ENCODE measurements at places on chromosomes 16 and 17.

- no peak for DNase-seq
Measured at GRCh38 chr16:72917051-72917450, 130.9 kb downstream of the ZFHX3 start.

GRCh38 chr17:46139432-46140210 lies 53.6 kb downstream of the KANSL1 start:
- DNase-seq = no peak

- no peak for DNase-seq
Measured at GRCh38 chr16:70740914-70741782, 55.3 kb upstream of the MTSS2 start.

- DNase-seq = no peak
Measured at GRCh38 chr17:73013816-73014663, 78.4 kb downstream of the SLC39A11 start.

GRCh38 chr16:73365016-73365551 lies 317.2 kb upstream of the ZFHX3 start:
- no peak for DNase-seq

GRCh38 chr16:2478279-2478678 lies 3.4 kb downstream of the TBC1D24 start:
- no peak for DNase-seq

- no peak for DNase-seq
Measured at GRCh38 chr16:104928-105327, 26.9 kb downstream of the MPG start.

GRCh38 chr17:27354051-27354490 lies 60.2 kb downstream of the WSB1 start:
- no peak for DNase-seq

- DNase-seq = no peak
Measured at GRCh38 chr17:16888413-16889087, 83.4 kb downstream of the TNFRSF13B start.

GRCh38 chr16:67326472-67327309 lies at the start of the genes KCTD19 and LRRC36:
Gene KCTD19 (minus strand): TSS chr16:67326741. CDS start chr16:67326707, 34 bp downstream.
Gene LRRC36 (plus strand): TSS chr16:67326815. CDS start chr16:67326863, 48 bp downstream.
- DNase-seq = peak; percentile 73

DNA sequence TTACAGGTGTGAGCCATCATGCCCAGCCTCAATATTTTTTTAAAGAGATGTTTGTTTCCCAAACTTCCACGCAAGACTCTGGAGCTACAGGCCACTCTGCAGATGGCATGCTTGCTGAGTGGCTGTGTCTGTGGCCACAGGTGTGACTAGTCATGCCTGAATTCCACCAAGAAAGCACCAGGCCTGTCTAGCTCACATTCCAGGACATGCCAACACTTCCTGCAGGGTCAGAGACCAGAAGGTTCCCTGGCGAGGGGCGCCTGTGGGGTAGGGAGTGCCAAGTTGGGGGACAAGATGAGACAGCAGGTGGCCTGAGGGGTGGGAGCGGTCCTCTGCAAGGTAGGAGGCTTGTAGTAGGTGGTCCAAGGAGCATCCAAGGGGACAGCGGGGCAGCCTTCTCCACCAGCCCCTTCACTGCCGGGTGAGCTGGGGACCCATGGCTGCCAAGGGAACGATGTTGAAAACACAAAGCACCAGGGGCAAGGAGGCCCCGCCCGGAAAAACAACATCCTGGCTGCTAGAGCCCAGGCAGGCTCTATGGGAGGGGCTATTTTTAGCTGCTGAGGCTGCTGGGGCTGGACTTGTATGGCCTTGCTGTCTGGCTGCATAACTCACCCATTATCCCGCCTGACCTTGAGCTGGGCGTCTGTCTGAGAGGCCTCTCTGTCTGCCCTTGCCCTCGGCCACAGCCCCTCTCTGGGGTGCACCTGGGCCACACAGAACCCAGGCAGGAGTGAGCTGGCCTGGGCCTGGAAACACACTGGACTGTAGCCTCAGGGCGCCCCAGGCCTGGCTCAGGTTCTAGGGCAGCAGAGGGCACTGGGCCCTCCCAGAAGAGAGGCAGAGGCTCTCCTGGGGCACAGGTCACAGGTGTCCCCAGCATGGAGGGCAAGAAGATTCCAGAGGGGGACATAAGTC lies 5.7 kb downstream of the TRIM47 start:
- DNase-seq = no peak

DNA sequence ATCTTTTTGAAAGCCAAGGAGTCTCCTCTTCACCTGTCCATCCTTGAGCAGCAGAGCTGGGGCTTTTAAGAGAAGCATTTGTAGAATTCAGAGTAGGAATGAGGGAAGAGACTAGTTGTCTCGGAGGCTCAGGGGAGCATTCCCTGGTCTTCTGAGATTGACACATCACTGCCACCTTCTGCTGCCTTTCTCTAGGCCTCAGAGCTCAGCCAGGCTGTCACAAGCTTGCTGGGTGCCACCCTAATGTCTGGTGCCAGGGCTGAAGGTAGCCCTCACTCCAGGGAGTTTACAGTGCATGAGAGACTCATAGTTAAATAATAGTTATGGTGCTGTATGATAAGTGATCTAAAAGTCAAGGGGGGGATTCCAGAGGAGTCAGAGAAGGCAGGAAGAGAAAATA lies 39.7 kb downstream of the B9D1 start:
- no peak for DNase-seq

DNA sequence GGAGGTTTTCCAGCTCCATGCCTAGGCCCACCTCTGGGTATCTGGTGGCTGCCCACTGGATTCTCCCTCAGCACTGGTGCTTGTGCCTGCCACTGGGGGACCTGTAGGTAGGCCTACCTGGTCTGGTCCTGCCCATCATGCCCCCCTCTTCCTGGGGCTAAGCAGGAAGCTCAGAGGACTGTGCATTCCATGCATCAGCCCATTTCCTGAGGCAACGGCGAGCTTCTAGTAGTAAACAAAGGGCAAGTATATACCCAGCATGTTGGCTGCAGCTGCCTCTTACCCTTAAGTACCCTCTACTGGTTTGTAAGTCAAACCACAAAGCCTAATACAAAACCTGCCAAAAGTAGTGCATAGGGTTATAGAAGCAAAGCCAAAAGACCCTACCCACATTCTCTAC lies 37.5 kb downstream of the SDR42E1 start:
- no peak for DNase-seq

GRCh38 chr17:48102798-48103715 lies 1.8 kb upstream of the CBX1 start:
- DNase-seq = no peak

DNA sequence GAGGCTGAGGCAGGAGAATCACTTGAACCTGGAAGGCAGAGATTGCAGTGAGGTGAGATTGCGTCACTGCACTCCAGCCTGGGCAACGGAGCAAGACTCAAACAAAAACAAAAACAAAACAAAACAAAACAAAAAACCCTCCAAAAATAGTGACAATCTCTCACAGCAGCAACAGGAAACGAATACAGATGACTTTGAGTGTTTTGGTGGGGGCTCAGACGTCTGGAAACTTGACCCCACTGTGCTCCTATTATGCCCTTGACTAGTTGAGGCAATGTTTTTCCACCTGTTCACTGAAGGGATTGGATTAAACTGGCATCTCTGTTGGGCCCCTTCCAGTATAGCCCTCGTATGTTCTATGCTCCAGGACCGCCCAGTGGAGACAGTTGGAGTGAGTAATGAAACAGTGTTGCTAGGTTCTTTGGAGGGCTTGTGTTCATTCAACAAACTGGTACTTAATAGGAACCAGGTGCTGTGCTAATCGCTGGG lies 167.0 kb downstream of the UTP18 start:
- DNase-seq = no peak

DNA sequence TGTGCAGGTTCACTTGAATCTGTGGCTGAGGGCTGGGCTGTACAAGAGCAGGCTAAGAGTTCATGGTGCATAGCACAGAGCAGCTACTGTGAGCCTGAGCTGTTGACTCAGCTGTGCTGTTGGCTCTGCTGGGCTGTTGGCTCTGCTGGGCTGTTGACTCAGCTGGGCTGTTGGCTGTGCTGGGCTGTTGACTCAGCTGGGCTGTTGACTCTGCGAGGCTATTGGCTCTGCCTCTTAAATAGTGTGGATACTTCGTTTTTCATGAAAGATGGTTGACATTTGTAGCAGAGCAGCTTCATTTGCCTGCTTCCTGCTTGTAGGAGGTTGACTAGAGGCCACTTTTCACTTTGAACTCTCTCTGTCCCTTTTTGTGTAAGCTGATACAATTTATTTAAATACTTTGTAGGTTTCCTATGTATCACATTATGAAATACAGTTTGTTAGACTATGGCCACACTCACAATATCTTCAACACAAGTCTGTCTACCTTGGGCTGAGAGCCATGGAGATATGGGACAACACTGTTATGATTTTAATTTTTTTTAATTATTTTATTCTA lies 40.3 kb upstream of the CCNF start:
- DNase-seq = no peak

DNA sequence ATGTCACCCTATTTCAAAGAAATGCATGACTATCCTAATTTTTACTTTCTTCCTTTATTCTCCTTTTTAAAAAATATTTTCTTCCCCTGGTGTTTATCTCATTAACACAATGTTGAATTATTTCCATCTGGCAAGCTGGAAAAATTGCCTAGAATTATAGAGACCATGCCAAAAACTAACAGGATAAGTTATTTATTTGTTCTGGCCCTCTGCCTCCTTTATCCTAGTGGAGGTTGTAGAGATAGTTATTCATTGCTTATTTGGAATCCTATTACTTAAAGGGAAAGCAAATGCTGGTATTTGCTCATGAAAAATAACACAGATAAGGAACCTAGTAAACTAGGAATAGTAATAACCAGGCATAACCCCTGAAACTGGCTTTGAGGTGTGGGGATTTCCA lies 684.9 kb upstream of the KIF2B start:
- no peak for DNase-seq

DNA sequence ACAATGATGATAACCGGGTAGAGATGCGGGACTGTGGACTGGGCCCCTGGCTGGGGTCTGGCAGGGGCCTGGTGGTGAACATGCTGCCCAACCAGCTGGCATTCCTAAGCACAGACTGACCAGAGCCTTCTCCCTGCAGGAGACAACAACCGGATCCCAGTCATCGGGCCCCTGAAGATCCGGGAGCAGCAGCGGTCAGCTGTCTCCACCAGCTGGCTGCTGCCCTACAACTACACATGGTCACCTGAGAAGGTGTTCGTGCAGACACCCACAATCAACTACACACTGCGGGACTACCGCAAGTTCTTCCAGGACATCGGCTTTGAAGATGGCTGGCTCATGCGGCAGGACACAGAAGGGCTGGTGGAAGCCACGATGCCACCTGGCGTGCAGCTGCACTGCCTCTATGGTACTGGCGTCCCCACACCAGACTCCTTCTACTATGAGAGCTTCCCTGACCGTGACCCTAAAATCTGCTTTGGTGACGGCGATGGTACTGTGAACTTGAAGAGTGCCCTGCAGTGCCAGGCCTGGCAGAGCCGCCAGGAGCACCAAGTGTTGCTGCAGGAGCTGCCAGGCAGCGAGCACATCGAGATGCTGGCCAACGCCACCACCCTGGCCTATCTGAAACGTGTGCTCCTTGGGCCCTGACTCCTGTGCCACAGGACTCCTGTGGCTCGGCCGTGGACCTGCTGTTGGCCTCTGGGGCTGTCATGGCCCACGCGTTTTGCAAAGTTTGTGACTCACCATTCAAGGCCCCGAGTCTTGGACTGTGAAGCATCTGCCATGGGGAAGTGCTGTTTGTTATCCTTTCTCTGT lies 5.1 kb upstream of the SLC7A6 start:
- no peak for DNase-seq

- no peak for DNase-seq
Measured at GRCh38 chr16:82990155-82990554, 363.4 kb downstream of the CDH13 start.

DNA sequence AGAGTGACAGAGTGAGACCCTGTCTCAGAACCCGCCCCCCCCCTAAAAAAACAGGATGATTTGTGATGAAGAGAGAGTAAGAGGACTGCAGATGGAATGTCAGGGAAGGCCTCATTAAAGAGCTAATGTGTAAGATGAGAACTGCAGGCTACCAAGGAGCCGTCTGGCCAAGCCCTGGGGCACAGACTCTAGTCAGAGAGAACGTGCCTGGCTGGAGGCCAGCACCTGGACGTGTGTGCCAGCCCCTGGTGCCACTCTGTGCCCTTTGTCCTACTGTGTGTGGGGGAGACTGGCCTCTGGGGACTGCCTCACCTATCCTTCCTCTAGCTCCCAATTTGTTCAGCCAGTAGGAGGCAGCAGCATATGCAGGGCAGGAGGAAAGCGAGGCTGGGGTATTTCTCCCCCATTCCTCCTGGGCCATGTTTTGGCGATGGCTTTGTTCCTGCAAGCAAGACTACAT lies 37.1 kb downstream of the KNOP1 start:
- DNase-seq = no peak

- no peak for DNase-seq
Measured at GRCh38 chr17:75738218-75738802, 17.1 kb downstream of the ITGB4 start.

GRCh38 chr17:32315171-32315570 lies 26.8 kb downstream of the C17orf75 start:
- no peak for DNase-seq

DNA sequence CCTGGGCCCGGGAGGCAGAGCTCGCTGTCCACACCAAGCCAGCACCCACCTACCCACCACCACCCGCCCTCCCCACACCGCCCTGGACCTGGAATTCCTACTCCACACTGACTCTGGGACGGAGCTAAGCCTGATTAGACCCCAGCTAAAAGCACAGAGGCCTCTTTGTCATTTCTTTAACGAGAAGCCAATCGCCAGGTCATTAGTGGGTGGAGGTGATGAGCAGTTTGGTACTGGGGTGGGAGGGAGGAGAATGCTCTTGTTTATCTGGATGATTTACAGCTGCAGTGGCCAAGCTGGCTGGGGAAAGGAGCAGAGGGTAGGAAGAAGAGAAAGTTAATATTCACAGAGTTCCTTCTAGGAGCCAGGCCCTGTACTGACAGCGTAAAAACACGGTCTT lies 6.0 kb upstream of the BHLHA9 start:
- no peak for DNase-seq
